ENCODE measurements at places on chromosomes 11 and 22. TPM values are rescaled to one million over a fixed set of nuclear protein-coding genes. Genes with fewer than 3 reads are reported as not detected.
A peak's percentile ranks its signal among the peaks of the same experiment; 100 is the strongest.

GRCh38 chr11:46661836-46662235 lies 38.6 kb downstream of the ARHGAP1 start:
- peaks cover 75% of the 10 kb centered on the region for H3K36me3 ChIP-seq
- no peaks in the 10 kb centered on the region for H3K4me1 ChIP-seq
- DNase-seq: no peak
- no peak overlapping the region for H3K4me3 ChIP-seq
- no peak overlapping the region for H3K27ac ChIP-seq

FAU gene
- 977 TPM for total RNA-seq

DNA sequence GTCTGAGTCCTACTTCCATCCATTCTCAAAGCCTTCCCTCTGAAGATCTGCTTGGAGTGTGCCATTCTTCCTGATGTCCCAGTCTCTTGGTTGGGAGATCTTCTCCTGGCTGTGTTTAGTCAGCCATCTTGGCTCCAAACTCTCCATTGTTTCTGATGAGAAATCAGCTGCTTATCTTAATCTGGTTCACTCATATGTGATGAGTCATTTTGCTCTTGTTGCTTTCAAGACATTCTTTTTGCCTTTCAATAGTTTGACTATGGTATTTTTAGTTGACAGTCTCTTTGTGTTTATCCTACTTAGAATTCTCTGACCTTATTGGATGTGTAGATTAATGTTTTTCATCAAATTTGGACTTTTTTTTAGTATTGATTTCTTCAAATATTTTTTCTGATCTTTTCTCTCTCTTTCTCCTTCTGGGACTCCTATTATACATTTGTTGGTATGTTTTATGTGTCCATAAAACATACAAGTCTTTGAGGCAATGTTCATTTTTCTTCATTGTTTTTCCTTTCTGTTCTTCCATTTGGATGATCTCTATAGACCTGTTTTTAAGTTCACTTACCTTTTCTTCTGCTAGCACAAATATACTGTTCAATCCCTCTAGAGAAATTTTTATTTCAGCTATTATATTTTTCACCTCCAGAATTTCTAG lies 77.2 kb upstream of the CLPB start:
- H3K4me3 ChIP-seq: no peak overlapping the region
- no peak overlapping the region for H3K27ac ChIP-seq
- H3K4me1 ChIP-seq: no peaks in the 10 kb centered on the region

DNA sequence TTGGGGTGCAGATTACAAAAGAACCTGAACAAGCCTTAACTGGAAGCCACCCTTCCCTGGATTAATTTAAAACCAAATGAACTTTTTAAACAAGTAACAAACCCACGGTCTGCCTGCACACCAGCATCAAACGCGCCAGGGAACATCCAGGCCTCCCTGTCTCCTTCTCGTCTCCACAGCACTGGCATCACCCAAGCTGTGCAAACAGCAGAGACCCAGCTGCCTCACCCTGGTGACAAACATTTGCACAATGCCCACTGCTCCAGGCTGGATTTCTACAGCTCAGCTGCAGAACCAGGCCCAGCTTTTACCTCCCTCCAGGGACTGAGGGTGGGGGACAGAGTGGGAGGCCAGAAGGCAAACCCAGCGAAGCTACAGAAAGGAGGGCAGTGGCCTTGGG lies 7.0 kb downstream of the RPL3 start:
- H3K27ac ChIP-seq: no peak overlapping the region
- peaks cover 61% of the 10 kb centered on the region for H3K36me3 ChIP-seq
- DNase-seq: no peak
- H3K4me3 ChIP-seq: no peak overlapping the region
- H3K4me1 ChIP-seq: peaks cover 56% of the 10 kb centered on the region
- no peaks in the 10 kb centered on the region for H3K27me3 ChIP-seq

DNA sequence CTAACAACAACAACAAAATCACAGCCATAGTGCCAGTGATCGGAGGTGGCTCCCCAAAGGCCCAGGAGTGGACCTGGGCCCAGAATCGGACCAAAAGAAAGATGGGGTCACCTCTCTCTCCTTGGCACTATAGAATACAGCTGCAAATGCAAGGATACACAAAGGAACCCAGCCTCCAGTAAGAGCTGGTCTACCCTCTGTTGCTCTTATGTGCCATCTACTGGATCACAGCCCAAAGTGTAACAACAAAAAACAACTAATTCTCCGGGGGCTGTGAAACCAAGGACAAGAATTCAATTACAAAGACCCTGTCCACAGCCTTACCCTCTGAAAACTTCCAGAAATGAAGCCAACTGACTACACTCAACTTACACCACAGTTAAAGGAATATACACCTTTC lies 21.6 kb downstream of the OR8G5 start:
- no peak overlapping the region for H3K4me3 ChIP-seq
- H3K27ac ChIP-seq: no peak overlapping the region
- no peak for DNase-seq

- no peak overlapping the region for H3K4me3 ChIP-seq
- DNase-seq: peak; percentile 87
- H3K4me1 ChIP-seq: peaks cover 10% of the 10 kb centered on the region
- H3K27ac ChIP-seq: no peak overlapping the region
Measured at GRCh38 chr22:46116491-46116958, 33.8 kb upstream of the PPARA start.

DNA sequence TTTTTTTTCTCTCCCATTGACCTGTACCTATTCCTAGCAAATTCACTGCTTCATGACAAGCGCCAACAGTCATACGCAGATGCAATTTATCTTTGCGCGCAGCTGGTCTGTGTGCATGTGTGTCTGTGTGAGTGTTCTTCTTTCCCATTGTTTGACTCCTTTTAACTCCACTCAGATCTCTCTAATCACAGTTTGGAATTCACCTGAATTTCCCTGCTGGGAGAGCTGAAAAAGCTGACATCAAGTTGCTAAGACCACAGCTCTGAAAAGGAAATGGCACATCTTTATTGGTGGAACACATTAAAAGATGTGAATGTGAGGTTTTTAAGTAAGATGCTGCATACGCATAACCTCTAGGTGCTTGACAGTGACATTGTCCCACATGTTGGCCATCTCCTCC lies 187.4 kb upstream of the MTMR2 start:
- no peaks in the 10 kb centered on the region for H3K27me3 ChIP-seq
- peaks cover 1% of the 10 kb centered on the region for H3K36me3 ChIP-seq
- no peak overlapping the region for H3K4me3 ChIP-seq
- peaks cover 9% of the 10 kb centered on the region for H3K4me1 ChIP-seq
- no peak overlapping the region for H3K27ac ChIP-seq

KDM4E gene
- not detected for total RNA-seq

- H3K27ac ChIP-seq: no peak overlapping the region
- no peaks in the 10 kb centered on the region for H3K36me3 ChIP-seq
- H3K27me3 ChIP-seq: no peaks in the 10 kb centered on the region
- no peak overlapping the region for H3K4me3 ChIP-seq
- DNase-seq: no peak
- peaks cover 58% of the 10 kb centered on the region for H3K4me1 ChIP-seq
Measured at GRCh38 chr11:66111158-66111557, 41.1 kb downstream of the PACS1 start.

GRCh38 chr11:355581-356458 lies 13.5 kb upstream of the B4GALNT4 start:
- peak overlapping the region; percentile 83 for H3K27ac ChIP-seq
- peak; percentile 93 for DNase-seq
- no peaks in the 10 kb centered on the region for H3K36me3 ChIP-seq
- H3K27me3 ChIP-seq: no peaks in the 10 kb centered on the region
- peak overlapping the region; percentile 11 for H3K4me3 ChIP-seq

NPAS4 gene
- not detected for total RNA-seq

DNA sequence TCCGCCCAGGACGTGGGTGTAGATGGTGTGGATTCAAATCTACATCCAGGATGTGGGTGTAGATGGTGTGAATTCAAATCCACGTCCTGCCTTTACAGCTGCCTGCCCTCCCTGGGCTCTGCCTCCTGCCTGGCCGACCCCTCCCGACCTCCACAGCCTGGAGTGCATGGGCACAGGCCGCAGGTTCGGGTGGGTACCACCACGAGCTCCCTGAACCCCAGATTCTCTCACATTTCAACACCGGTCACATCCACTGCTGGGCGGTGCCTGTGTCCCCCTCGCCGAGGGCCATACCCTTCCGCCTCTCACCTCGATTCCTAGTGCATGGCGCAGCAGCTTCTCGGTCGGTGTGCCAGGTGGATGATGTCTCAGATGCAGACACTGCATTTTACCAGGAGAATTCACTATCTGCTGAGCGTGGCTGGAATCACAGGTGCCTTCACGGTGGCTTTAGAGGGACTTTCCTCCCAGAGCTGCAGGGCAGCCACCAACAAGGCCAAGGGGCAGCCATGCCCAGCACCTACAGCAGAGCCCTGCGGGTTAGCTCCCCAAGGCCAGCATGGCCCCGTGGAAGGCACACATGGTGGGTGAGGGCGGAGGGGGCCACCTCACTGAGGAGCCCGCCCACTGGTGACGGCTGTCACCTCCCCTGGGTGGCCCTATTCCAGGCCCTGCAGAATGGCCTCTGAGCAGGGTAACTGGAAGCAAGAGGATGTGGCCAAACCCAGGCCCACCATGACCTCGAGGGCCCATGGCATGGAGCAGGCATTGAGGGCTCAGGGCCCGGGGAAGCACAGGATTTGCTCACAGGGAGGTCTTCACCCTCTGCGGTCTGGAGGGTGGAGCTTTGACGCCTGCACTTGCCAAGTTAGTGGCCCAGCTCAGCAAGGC lies 638.5 kb downstream of the TBC1D22A start:
- no peaks in the 10 kb centered on the region for H3K27me3 ChIP-seq
- no peaks in the 10 kb centered on the region for H3K4me1 ChIP-seq
- H3K27ac ChIP-seq: no peak overlapping the region
- no peak overlapping the region for H3K4me3 ChIP-seq

GRCh38 chr22:50660306-50660705 lies 12.3 kb upstream of the SHANK3 start:
- no peak for DNase-seq
- H3K4me1 ChIP-seq: no peaks in the 10 kb centered on the region
- no peaks in the 10 kb centered on the region for H3K36me3 ChIP-seq
- no peaks in the 10 kb centered on the region for H3K27me3 ChIP-seq

- no peak overlapping the region for H3K27ac ChIP-seq
- H3K4me1 ChIP-seq: no peaks in the 10 kb centered on the region
- no peaks in the 10 kb centered on the region for H3K27me3 ChIP-seq
- no peak overlapping the region for H3K4me3 ChIP-seq
- no peaks in the 10 kb centered on the region for H3K36me3 ChIP-seq
- no peak for DNase-seq
Measured at GRCh38 chr11:2768471-2769408, 68.9 kb upstream of the KCNQ1OT1 start.

GRCh38 chr22:27073601-27074425 lies 416.4 kb downstream of the MIAT start:
- no peak overlapping the region for H3K27ac ChIP-seq
- no peaks in the 10 kb centered on the region for H3K36me3 ChIP-seq
- no peak overlapping the region for H3K4me3 ChIP-seq
- H3K27me3 ChIP-seq: no peaks in the 10 kb centered on the region
- no peaks in the 10 kb centered on the region for H3K4me1 ChIP-seq

- H3K4me1 ChIP-seq: no peaks in the 10 kb centered on the region
- no peak overlapping the region for H3K27ac ChIP-seq
- H3K36me3 ChIP-seq: no peaks in the 10 kb centered on the region
- DNase-seq: no peak
- no peaks in the 10 kb centered on the region for H3K27me3 ChIP-seq
- H3K4me3 ChIP-seq: no peak overlapping the region
Measured at GRCh38 chr11:19555266-19555665, 157.4 kb upstream of the NAV2 start.

DNA sequence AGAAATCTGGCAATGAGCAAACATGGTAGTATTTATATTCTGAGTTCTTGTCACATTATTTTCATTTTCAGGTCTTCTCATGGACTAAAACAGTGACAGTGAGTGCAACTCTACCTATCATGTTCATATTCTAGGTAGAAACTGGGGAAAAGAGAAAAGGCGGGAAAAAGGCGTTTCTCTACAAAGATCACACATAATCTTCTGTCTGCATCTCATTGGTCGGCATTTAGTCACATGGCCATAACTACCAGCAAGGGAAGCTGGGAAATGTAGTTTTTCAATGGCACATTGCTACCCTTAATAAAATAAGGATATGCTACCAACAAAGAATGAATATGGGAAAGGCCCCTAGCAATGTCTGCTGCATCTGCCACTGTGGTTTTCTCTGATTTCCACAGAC lies 57.6 kb upstream of the B3GAT1 start:
- no peaks in the 10 kb centered on the region for H3K36me3 ChIP-seq
- no peak overlapping the region for H3K27ac ChIP-seq
- peak; percentile 9 for DNase-seq

DNA sequence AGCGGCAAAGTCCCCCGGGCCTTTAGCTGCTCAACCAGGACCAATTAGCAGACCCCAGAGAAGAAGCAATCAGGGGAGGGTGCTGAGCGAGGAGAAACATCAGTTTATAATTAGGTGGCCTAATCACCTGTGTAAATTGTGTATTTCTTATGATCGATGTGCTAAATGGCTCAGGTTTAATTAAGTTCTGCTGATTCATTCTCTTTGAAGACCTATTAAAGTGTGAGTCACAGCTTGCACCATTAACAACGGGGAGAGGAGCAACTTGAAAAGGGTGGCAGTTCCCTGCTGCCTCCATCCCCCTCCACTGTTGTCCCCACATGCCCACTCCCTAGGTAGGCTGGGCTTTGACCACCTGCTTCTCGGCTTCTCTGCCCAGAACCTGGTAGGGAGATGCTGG lies 10.7 kb downstream of the ISX start:
- H3K36me3 ChIP-seq: no peaks in the 10 kb centered on the region
- no peaks in the 10 kb centered on the region for H3K27me3 ChIP-seq
- H3K4me1 ChIP-seq: no peaks in the 10 kb centered on the region
- no peak for DNase-seq

- H3K36me3 ChIP-seq: peaks cover 31% of the 10 kb centered on the region
- H3K4me1 ChIP-seq: peaks cover 49% of the 10 kb centered on the region
- H3K27ac ChIP-seq: peak overlapping the region; percentile 92
- no peaks in the 10 kb centered on the region for H3K27me3 ChIP-seq
Measured at GRCh38 chr22:46791201-46791731, 28.8 kb downstream of the TBC1D22A start.

DNA sequence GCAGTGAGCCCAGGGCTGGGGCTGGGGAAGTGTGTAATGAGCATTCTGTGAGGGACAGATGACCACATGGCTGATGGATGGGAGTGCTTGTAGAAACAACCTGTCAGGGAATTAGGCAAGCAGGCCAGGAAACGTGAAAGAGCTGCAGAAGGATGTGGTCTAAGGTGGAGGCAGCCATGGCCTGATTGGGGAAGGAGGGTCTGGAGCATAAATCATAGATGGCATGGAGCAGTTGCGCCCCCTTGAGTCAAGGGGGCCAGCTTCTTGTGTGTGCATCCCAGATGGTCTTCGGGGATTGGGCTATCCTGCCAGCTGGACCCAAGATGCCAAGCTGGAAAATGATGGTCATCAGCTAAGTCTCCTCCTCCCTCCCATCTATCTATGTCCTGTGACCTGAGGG lies 119.4 kb upstream of the CLPB start:
- H3K36me3 ChIP-seq: no peaks in the 10 kb centered on the region
- no peak overlapping the region for H3K27ac ChIP-seq
- no peak overlapping the region for H3K4me3 ChIP-seq
- H3K27me3 ChIP-seq: no peaks in the 10 kb centered on the region

- no peaks in the 10 kb centered on the region for H3K27me3 ChIP-seq
- no peaks in the 10 kb centered on the region for H3K36me3 ChIP-seq
- no peak overlapping the region for H3K4me3 ChIP-seq
- DNase-seq: no peak
Measured at GRCh38 chr22:25666308-25666707, 75.7 kb upstream of the MYO18B start.

- no peak overlapping the region for H3K4me3 ChIP-seq
- no peak overlapping the region for H3K27ac ChIP-seq
- no peaks in the 10 kb centered on the region for H3K4me1 ChIP-seq
- H3K27me3 ChIP-seq: no peaks in the 10 kb centered on the region
- peak; percentile 39 for DNase-seq
- no peaks in the 10 kb centered on the region for H3K36me3 ChIP-seq
Measured at GRCh38 chr11:103601225-103601846, 435.1 kb upstream of the DDI1 start.

BBOX1 gene
- not detected for total RNA-seq

Data from natural killer cell (primary cell).